NCI-H69 (cell line): ENCODE measurements at places on chromosomes 2 and 18.

GRCh38 chr18:8816816-8817215 lies 111.5 kb downstream of the MTCL1 start:
- no peak for DNase-seq

DNA sequence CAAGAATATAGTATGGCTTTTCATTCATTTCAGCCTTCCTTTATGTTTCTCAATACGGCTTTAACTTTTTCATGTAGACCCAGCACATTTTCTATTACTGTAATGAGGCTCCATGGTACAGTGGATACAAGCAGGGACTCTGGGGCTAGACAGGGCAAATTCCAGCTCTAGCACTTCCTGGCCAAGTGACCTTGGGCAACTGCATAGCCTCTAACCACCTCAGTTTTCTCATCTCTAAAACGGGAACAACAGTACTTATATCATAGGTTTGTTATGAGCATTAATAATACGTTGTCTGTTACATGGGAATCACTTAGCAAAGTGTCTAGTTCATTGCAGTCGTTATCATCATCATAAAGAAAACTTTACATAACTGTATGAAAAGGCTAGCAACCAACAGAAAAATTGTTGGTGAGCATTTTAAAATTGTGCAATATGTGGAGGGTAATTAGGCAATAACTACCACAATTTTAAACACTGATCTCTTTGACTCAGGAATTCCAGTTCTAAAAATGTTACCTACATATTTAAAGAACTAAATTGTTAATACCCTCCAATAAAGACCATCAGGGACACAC lies 13.7 kb upstream of the RMDN2 start:
- DNase-seq, result no peak

GRCh38 chr18:23307567-23308295 lies 145.4 kb upstream of the RIOK3 start:
- no peak for DNase-seq

- no peak for DNase-seq
These were observed 224.9 kb upstream of the EPAS1 start for GRCh38 chr2:46072101-46072820.

DNA sequence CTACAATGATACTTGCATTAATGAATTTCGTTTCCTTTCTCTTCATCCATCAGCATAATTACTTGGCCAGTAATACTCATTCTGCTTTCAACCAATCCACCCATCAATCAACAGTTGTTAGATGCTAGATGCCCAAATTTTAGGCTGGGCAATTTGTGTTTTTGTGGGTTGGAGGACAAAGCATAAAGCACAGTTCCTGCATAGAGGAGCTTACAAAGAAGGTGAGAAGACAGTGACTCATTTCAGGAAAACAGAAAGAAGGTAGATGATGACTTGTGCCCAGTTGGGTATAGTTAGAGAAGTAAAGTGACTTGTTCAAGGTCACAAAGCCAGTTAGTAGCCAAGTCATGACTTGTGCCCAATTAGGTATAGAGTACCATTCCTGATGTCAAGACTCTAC lies 1186.8 kb upstream of the CELF4 start:
- no peak for DNase-seq

DNA sequence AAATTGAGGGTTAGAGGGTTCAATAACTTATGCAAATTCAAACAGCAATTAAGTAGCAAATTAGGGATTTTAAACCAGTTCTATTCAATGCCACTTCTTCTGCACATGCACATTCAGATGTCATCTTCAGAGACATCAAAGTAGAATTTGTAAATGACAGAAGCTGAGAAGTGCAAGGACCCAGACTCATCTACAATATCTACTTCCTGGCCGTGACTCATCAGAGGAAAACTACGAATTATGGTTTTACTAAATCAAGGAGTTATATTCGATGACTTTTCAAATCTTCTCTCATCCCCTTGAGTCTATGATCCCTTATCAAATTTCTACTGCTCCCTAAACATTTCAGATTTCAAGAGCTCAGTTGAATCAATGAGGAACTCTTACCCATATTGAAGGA lies 20.0 kb upstream of the STAT4 start:
- no peak for DNase-seq

GRCh38 chr2:66702301-66702700 lies 267.4 kb downstream of the MEIS1 start:
- DNase-seq, result no peak

DNA sequence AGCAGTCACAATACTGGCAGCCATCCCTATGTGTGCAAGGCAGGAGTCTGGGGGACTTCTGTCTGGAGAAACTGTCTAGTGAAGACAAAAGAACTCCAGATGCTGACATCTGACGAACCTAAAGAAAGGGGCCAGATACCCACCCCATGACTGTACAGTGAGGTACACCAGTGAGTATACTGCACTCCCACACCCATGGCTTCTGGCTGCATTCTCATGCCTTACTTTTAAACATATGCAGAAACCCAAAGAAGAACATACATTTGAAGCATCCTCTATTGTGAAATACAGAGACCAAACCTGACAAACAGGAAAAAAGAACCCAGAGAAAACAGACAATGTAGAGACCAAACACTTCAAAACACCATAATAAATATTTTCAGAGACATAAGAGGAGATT lies 102.2 kb downstream of the ACTR3 start:
- DNase-seq, result no peak

GRCh38 chr2:178478130-178478438 lies 316 bp downstream of the FKBP7 start:
- peak; percentile 54 for DNase-seq

DNA sequence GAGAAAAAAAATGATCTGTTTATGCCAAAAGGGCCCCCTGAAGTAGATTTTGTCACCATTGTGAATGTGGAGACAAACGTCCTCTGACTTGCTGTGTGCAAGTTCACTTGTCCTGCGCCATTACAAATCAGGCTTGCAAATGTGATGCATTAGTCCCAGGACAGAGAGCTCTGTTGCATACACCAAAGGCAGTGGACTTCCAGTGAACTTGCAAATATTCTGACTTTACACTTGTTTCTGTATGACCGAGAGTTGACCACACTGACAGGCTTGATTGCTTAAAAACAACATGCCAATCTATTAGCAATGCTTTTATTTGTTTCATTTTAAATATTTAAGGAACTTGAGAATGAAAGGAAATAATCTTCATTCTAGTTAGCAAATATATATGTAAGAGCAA lies 293.2 kb downstream of the PLCL1 start:
- no peak for DNase-seq

DNA sequence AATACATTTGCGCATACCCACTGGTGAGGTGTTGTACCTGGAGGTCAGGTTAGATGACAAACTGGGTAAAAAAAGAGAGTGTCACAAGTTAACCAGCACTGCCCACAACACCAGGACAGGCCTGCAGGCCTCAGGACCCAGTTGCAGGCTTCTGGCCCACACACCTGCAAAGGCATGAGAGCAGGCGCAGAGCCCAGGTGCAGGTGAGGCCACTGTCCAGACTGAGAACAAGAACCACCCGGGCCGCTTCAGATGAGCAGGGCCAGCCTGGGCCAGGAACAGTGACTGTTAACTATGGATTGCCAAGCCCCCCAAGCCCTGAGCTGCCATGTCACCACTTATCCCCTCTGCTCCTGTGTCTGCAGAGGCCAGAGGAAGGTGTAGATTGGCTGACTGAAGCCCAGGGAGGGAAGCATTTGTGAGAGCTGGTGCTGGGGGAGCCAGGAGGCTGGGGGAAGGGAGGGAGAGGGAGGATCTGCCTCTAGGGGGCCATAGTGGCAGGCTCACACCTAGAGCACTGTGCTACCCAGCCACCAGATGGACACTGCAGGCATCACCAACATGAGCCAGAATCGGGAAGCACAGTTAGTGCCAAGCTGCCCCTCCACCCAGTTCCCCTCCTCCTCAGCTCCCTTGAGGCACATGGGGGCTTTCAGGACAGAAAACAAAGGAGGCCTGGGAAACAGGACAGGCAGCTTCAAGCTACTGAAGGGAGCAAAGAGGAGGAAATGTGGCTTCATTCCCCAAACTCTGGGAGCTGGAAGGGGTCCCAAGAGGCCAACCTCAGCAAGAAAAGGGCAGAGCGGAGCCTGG lies 35.4 kb downstream of the SFXN5 start:
- peak; percentile 36 for DNase-seq

- no peak for DNase-seq
These were observed 111.4 kb downstream of the NFATC1 start for GRCh38 chr18:79507076-79507545.

- DNase-seq, result no peak
These were observed 177.3 kb downstream of the NBAS start for GRCh38 chr2:15383695-15384350.

GRCh38 chr2:60569680-60570111 lies 16.2 kb upstream of the BCL11A start:
- DNase-seq, result peak; percentile 17

DNA sequence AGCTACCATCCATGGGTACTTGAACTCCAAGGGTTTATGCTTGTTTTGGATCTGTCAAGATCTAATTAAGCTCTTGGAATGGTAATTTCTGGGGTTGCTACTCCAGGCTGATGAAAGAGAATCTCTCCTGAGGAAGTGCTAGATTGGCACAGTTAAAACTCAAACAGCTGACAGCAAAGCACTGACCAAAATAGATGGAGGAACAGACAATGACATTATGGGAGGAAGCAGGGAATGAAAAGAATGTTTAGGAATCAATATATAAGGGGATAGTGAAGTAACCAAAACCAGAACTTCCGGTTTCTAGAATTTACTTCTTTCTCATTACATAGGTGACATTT lies 6.3 kb downstream of the THUMPD2 start:
- no peak for DNase-seq

GRCh38 chr18:26159353-26159752 lies 25.7 kb downstream of the PSMA8 start:
- DNase-seq, result peak; percentile 36

GRCh38 chr2:176468457-176469113 lies 199.3 kb downstream of the MTX2 start:
- no peak for DNase-seq

- no peak for DNase-seq
These were observed 161.6 kb upstream of the TRIB2 start for GRCh38 chr2:12555012-12555645.

GRCh38 chr2:157443090-157443489 lies 799 bp downstream of the CYTIP start:
- DNase-seq, result no peak

DNA sequence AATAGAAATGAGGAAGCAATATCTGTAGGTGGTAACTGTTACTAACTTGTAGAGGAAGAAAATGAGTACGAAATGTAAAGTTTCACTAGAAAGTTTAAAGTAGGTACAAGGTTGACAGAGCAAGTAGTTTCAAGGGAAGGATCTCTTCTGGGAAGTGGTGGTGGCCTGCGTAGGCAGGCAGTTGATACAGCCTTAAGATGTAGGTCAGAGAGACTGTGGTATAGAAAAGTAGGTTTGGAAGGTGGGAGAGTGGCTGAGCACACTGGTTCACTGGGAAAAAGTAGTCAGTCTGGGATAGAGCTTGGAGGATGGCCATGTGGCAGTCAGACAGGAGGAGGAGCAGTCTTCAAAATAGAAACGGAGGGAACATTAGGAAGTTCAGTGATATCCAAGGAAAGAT lies 23.5 kb downstream of the KDM3A start:
- no peak for DNase-seq

- DNase-seq, result no peak
These were observed 13.2 kb downstream of the ARL4C start for GRCh38 chr2:234483568-234484251.

DNA sequence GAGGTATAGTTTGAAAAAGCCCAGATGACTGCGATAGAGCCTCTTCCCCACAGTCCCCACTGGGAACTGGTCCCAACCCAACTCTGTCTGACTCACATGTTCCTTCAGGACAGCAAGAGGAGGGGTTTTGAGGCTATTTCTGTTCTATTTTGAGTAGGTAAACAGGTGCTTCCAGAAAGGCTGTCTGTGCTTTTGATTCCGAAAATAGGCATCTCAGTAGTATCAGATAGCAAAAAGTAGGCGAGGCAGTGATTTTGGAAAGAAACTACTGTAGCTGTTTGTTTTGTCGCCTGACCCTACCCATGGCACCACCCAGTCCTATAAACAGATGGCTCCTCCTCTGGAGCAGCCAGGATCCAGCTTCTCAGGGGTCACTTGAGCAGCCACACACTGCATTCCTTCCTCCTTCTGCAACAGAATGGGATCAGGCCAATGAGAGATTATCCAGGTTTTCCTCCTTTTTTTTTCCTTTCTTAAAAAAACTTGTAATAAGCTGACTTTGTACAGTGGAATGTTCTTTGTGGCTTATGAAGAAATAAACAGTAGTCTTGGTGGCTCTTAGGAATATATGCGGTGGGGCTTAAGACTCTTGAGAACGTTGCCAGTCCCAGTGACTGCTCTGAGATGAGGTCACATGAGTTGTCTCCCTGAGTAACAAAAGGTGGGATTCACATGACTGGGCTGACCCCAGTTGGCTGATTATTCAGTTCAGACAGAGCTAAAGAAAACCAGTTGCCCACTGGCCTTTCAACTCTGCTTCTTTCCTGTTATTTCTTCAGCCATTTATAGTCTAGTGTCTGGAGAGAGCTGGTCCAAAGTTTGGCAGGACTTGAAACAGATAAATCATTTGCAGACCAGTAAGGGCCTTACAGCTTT lies 98.6 kb downstream of the KCNS3 start:
- DNase-seq, result no peak

- no peak for DNase-seq
These were observed 15.0 kb upstream of the PAX3 start for GRCh38 chr2:222313816-222314215.

- DNase-seq, result peak; percentile 69
These were observed 198.7 kb downstream of the TGIF1 start for GRCh38 chr18:3648641-3649040.

- no peak for DNase-seq
These were observed 803.9 kb upstream of the POU3F3 start for GRCh38 chr2:104049981-104050380.

- DNase-seq, result no peak
These were observed 4.6 kb downstream of the CDCA7 start for GRCh38 chr2:173359231-173359630.

GRCh38 chr2:151475071-151475470 lies 65.4 kb downstream of the RIF1 start:
- DNase-seq, result no peak

DNA sequence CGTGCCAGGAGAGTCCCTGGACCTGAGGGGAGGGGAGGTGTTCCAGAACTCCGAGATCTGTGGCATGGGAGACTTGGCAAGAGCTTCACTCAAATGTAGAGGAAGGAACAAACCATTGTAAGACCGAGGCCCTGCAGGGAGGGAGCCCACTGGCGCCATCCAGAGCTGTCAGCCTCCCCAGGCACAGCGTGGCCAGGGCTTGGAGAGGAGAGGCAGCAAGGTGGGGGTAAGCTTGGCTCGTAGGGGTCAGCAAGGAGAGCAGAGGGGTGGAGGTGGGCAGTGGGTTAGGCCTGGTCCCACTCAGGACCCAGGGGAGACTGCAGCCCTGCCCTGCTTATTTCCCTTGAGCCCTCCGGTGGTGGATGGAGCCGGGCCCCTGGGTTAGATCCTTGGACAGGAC lies 3.6 kb downstream of the TMEM177 start:
- DNase-seq, result no peak
